ENCODE measurements at places on chromosomes 1 and 21.
A peak's percentile ranks its signal among the peaks of the same experiment; 100 is the strongest.

- no peak for DNase-seq
Observed at GRCh38 chr21:31553926-31554325, 105.6 kb upstream of the SOD1 start.

DNA sequence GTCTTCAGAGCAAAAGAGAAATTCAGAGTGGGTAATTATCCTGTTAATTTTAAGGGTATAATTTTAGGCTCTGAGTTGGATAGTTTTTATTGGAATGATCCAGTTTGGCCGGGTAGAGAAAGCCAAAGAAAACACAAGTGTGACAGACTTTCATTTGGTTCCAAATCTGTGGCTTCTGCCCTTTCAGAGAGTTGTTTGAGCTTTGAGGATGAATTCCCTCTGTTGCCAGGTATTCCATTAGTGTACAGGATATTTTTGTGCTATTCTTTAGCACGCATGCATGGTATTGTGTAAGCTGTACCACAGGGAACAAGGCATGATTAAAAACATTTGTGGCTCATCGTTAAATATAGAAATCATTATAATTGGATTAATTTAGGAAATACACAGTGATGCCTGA is 384.4 kb downstream of the ADGRL2 start:
- DNase-seq, result no peak

GRCh38 chr21:45547545-45547900 is 5.3 kb upstream of the SLC19A1 start:
- no peak for DNase-seq

- DNase-seq, result no peak
Observed at GRCh38 chr1:235588156-235588555, 61.4 kb downstream of the GNG4 start.

DNA sequence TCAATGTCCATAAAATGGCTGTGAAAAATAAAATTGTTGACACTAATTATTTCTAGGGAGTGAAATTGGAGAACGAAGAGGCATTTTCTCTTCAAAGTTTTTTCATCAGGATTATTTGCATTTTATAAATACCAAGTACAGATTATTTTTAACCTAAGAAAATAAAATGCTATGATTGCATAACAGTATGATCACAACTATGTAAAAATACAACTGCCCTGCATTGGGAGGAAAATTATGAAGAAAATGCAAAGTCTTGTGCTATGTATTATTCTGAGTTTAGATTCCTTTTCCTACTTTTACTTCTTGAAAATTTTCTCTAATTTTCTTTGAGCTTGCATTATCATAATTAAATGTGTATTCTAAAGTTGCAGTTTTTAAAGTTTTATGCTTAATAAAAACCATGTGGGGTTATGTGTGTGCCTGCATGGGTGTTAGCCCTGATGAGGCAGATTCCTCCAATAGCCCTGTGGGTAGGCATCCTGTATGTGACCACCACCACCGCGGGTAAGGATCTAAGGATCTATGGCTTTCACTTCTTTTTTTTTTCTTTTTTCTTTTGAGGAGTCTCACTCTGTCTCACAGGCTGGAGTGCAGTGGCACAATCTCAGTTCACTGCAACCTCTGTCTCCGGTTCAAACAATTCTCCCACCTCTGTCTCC is 24.7 kb downstream of the STX6 start:
- no peak for DNase-seq

DNA sequence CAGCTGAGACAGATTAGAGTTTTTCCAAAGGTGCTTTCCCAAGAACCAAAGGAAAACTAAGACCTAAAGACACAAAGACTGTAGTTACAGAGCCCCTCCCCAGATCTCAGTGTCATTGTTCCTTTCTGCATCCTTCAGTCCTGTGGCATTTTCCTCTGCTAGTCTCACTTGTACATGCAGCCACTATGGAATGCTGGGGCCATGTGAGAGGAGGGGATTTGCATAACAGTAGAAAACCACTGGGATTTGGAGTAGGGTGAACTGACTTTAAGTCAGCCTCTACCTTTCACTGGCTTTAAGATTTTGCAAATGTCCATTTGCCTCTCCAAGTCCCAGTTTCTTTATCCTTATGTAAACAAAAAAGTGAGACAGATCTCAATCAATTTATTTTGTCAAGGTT is 119.4 kb upstream of the F3 start:
- no peak for DNase-seq

DNA sequence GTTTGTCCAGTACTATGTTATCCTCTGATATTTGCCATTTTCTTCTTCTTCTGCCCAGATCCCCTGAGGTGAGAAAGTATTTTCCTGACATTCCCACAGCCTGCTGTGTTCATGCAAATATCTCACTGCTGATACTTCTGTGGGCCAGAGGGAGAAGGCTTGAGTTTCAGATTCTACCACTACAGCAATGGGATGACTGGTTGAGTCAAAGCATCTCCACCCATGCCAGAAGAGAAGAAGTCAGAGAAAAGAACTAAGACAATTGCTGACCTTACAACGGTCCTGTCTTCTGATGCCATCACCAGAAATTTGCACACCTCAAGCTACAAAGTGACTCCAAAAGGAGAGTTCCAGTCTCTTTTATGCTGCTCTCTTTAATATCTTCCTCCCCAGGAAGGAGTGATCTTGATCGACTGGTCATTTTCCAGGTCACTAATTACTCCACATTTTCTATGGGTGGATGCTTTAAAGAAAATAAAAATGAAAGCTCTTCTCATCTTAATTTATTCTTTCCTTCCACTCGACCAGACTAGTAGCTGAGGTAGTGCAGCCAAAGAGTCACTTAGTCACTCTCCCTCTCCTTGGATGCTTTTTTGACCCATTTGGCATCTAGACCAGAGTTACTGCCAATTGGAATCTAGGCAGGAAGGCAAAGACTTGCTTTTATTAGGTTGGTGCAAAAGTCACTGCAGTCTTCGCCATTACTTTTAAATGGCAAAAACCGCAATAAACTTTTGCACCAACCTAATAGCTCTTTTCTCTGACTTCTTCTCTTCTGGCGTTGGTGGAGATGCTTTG is 195.1 kb downstream of the PTPRC start:
- no peak for DNase-seq

DNA sequence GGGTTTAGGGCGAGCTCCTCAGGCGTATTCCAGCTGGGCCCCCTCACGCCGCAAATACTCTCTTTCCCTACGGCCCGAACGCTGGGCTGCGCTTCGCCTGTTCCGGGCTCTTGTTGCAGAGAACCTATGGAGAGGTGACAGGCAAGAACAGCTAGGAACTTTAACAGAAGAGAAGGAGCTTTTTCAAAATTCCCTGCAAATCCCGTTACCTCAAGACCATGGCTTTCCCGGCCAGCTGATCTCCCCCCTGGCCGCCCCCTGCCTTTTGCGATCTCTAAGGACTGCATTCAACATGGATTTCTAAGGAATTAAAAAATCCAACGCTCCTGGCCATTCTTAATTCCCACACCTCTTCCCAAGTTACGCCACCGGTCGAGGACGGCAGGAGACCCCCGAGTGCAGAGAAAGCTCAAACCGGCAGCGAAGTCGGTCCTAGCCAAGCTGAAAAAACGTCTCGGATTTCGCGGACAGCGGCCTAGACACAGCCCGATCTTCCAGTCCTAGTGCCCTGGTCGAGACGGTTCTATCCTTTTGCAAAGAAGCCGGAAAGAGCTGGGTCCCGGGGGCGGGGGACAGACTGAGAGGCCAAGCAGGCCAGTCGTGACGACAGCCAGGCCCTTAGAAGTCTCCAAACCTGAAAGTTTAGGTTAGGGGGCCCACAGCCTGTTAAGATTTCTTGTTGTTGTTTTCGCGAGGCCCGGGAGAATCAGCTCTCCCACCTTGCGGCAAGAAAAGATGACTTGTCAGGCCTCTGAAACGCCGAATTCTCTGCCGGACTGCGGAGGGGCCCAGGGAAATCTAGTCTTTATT is 1.1 kb upstream of the TBX15 start:
- no peak for DNase-seq

GRCh38 chr21:46154955-46155513 is 345 bp downstream of the FTCD start:
- DNase-seq, result no peak

DNA sequence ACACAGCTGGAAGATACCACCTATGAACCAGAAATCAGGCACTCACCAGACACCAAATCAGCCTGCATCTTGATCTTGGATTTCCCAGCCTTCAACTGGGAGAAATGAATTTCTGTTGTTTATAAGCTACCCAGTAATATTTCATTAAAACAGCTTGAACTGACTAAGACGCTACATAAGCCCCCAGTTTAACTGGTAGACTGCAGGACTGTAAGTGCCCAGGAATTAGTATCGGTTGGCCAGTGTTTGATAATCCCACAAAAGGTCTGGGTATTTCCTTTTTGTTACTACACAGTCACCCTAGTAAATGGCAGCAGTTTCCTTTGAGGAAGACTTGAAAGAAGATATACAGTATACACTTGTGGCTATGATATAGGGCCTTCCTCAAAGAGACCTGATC is 7.3 kb upstream of the SLC35D1 start:
- DNase-seq, result no peak

- no peak for DNase-seq
Observed at GRCh38 chr1:184937729-184938128, 36.6 kb downstream of the NIBAN1 start.

GRCh38 chr1:11802973-11803885 is 2.5 kb downstream of the MTHFR start:
- DNase-seq, result peak; percentile 55

- no peak for DNase-seq
Observed at GRCh38 chr21:24903994-24904635, 703.2 kb downstream of the MRPL39 start.

- no peak for DNase-seq
Observed at GRCh38 chr1:239999170-239999569, 92.5 kb upstream of the FMN2 start.

GRCh38 chr1:169511316-169512005 is 25.7 kb upstream of the SLC19A2 start:
- no peak for DNase-seq

DNA sequence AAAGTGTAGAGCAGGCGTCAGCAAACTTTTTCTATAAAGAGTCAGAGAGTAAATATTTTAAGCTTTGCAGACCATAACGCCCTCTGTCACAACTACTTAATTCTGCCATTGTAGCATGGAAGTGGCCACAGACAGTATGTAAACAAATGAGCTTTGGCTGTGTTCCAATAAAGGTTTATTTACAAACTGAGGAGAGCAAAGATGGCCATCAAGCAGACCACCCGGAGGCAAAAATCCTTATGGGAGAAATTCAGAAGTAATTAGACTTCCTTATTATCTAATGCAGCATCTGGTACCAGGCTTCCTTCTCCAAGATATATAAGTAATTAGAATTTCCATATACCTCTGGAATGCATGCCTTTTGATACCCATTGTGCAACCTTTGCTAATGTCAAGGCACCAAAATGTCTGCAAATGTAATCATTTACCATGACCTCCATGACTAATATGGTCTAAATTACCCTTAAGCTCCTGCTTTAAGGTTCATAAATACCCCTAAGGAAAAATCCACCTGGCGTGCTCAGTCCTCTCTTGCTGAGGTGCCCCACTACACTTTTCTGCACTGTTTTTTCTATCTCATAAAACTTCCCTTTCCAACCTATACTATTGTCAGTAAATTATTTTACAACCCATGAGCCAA is 377.8 kb downstream of the MATN1 start:
- DNase-seq, result no peak

- no peak for DNase-seq
Observed at GRCh38 chr1:205365945-205366463, 9.3 kb upstream of the KLHDC8A start.

DNA sequence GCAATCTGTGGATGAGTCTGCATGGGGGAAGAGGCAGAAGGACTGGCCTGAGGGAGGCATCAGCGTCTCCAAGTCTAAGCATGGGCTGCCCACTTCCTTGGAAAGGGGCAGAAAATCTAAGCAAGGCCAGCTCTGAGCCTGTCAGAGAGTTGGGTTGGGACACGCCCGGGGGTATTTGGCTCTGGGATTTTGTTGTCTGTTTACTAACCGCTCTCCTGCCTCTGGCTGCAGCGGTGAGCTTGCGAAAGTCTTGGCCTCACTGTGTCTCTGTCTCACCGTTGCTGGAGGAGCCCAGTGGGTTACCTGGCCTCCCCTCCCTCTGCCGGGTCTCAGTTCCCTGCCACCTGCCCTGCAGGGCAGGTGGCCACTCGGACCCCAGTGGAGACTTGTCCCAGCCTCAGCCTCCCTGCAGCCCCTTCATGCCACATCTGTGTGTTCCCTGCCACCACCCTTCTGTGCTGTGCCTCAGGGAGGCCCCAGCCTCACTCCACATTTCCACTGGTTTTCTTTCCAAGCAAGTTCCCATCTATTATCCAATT is 33.7 kb downstream of the EDN2 start:
- DNase-seq, result no peak

GRCh38 chr1:15961492-15961891 is 14.4 kb downstream of the ZBTB17 start:
- DNase-seq, result no peak

GRCh38 chr1:19360843-19361610 is 48.9 kb downstream of the SLC66A1 start:
- no peak for DNase-seq

GRCh38 chr1:53947172-53947907 is 1.2 kb downstream of the LRRC42 start:
- no peak for DNase-seq

- DNase-seq, result no peak
Observed at GRCh38 chr21:29477347-29477746, 178.6 kb downstream of the BACH1 start.

DNA sequence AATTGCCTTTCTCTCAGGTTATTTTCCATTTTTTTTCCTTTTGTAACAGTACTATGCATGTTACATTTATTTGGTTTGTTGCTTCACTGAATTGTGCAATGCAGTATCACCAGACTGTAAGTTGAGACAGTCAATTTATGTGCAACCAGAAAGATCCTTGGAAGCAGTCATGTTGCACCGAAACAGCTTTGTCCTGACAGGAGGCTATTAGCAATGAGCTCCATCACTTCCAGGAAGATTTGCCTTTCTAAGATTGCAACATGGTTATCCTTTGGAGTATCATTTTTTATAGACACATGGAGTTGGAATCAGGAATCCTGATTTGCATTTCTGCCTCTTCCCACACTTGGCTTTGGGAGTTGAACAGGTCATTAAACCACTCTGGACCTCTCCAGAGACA is 84.5 kb upstream of the ST6GALNAC5 start:
- DNase-seq, result no peak

DNA sequence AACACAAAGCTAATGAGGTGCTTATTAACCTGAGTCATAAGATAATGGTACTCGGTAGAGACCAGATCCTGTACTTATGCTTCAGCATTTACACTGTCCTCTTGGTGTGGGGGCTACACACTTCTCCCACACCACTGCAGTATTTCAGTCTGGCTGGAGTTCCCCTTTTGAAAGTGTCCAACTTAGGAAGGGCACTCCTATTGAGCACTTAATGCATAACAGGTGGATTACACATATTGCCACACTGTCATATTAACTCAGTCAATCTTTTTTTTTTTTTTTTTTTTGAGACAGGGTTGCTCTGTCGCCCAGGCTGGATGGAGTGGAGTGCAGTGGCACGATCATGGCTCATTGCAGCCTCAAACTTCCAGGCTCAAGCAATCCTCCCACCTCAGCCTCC is 1.5 kb downstream of the GPATCH4 start:
- DNase-seq, result no peak

DNA sequence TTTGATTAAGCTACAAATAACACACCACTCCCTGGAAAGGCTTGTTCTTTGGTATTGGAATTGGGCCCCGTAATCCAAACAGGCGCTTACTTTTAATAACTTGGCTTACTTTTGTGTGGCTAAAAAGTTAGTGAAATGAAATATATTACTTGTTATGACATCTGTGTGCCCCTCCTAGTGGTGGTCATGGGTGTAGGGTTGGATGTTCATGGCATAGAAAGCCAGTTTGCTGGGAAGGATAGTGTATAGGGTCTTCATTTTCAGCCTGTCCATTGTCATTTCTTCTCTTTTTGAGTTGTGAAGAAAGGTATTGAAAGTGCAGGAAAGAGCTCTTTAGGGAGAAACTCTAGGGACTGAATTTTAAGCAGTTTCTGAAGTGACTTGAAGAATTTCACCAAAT is 5.9 kb downstream of the CDC14A start:
- DNase-seq, result no peak
